ENCODE measurements at places on chromosomes 16 and 17.

DNA sequence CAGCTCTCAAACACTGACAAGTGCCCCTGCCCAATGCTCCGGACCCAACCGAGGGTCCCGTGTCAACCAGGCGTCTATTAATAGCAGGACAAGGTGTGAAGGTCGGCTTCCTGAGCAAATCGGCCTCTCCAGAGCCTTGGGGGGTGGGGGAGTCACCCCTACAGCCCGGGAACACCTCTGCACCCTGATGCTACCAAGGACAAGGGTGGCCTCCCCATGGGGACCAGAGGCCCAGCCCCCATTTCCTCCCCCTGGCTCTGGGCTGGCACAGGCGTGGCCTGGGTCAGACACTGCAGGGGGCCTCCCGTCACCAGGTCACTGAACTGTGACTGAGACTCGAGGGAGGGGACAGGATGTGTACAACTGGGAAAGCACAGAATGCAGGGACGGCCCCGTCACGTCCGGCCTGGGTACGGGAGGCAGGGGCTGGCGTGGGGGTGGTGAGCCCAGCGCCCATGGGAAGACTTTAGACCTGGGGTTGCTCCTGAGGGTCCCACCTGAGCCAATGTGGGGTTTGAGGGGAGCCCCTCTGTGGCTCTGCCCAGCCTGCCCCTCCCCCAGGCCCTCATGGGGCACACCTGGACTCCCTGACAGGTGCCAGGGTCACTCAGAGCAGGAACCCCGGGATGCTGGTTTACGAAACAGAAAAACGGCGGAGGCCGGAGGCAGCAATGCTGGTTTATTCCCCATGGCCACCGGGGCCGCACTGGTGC, 579 bp upstream of the CYBA start:
- no peak for DNase-seq

DNA sequence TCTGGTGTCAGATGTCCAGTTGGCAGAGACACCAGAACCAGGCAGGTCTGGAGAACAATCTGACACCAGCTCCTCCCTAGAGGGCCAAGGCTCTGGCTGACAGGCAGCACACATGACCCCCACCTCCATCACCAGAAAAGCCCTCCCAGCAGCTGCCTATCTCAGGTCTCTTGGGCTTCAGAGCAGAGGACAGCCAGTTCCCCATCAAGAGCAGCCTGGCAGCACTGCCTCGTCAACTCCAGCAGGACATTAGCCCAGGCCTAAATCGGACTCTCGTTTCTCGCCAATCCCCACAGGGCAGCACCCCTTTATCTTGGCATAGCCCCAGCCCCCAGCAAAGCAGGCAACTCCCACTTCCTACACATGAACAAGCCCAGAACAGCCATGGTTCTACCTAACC, 4.4 kb downstream of the JUP start:
- no peak for DNase-seq

GRCh38 chr17:43020030-43020621, 2.1 kb downstream of the VAT1 start:
- DNase-seq: peak; percentile 41

DNA sequence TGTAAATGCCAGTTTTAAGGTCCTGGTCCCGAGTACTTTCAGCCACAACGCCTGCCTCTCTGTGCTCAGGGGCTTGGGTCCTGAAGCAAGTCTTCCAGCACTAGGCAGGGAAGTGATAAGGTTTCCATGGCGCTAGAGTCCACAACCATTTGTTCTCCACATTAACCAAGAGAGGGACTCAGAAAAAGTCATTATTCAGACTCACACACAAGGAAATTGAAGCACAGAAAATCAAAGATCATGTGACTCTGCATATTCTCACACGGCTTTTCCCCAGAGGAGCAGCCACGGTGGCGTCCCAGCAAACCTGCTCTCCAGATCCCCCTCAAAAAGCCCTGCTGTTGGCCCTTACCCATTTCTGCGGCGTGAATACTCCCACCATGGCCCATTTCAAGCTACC, 9.7 kb downstream of the ENPP7 start:
- peak; percentile 40 for DNase-seq

DNA sequence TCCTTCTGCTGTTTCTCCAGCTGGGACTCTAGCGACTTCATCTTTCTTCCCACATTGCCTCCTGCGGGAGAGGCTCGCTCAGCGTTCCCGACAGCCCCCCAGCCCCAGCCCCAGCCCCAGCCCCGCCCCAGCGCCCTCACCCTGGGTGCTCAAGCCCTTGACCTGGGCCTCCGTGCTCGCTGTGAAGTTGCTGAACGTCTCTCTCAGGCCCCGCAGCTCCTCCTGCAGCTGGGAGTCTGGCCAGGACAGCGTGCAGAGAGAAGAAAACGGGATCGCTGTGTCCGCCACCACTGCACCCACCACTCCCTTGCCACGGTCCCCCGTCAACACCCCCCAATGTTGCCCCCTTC, 2.4 kb downstream of the ASGR1 start:
- no peak for DNase-seq

GRCh38 chr16:66045626-66046025, 320.9 kb upstream of the CDH5 start:
- DNase-seq: peak; percentile 31

GRCh38 chr16:64390102-64390501, 731.8 kb downstream of the CDH11 start:
- DNase-seq: no peak

- no peak for DNase-seq
These were observed 2.7 kb upstream of the SLC12A4 start for GRCh38 chr16:67971111-67971510.

DNA sequence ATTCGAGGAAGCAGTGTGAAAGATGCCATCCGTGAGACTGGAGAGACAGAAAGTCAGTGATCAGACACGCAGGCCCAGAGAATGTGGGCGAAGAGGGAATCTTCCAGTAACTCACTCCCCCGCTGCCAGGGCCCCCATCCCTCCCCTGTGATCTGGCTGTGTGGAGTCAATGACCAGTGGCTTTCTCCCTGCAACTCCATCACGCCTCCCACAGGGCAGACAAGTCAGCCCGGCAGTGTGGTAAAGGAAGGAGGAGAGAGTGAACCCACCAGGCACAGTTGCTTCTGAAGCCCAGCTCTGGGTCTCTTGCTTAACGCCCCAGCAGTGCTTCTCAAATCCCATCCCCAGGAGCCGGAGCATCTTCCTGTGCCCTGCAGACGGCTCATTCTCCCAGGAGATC, 142.1 kb downstream of the ZNF423 start:
- DNase-seq: no peak

GRCh38 chr17:7208754-7209460, 10.7 kb downstream of the DLG4 start:
- DNase-seq: no peak

GRCh38 chr16:27728691-27729090, 178.7 kb downstream of the KATNIP start:
- DNase-seq: no peak

DNA sequence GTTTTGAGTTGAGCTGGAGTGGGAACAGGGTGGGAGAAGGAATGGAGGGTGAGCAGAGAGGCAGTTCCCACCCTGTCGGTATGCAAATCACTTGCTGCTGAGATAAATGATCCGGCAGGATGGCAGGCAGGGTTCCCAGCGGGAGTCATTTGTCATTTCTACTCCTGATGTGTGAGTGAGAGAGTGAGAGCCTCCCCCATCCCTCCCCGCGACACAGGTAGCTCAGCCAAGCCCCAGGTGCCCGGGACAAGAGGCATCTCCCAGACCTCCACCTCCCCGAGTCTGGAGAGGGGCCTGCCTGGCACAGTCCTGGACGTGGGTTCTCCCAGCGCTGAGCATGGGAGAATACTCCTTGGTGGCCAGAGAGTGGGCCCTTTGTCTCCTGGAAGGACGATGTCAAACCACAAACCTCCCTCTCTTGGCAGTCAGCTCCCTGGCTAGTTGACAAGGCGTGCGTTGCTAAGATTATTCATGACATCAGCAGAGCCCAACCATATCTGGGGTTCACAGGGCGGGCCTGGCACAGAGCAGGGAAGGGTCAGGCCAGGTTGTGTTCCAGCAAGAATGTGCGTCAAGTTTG, 33.7 kb upstream of the TNRC6C start:
- DNase-seq: peak; percentile 54

DNA sequence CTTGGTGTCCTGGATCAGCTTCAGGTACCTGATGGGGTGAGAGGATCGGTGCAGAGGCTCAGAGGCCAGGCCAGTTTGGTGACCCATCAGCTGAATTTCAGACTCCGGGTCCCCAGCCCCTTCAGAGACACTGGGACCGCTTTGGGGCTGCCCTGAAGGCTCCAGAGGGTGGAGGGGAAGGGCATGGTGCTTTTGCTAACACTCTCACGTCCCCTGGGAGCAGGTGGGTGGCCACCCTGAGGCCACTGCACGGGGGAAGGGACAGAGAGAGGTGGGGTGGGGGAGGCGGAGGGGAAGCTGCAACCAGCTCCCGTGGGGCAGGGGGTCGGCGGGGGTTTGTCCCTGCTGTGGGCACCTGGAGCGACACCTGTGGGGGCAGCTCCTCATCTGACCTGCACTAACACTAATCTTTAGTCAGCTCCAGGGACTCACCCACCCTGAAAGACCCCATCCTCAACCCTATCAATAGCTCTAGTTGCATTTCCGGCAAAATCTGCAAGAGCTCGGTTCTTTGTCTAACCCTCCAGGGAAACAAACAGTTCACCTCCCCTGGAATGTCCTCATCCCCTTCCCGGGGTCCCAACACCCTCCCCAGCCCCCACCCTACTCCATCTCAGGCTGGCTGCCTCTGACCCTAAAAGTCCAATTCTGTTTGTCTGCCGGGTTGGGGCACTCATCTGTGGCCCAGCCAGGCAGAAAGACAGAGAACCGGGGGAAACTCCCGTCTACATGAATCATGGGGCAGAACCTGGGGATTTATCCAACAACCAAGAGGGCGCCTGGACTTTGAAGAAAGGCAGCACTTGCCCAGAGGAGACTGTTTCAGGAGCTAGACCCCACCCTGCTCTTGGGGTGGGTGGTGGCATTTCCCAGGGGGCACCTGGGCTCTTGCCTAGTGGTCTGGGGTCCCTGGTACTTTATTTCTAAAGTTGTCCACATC, 91.9 kb upstream of the CBX4 start:
- DNase-seq: peak; percentile 36

DNA sequence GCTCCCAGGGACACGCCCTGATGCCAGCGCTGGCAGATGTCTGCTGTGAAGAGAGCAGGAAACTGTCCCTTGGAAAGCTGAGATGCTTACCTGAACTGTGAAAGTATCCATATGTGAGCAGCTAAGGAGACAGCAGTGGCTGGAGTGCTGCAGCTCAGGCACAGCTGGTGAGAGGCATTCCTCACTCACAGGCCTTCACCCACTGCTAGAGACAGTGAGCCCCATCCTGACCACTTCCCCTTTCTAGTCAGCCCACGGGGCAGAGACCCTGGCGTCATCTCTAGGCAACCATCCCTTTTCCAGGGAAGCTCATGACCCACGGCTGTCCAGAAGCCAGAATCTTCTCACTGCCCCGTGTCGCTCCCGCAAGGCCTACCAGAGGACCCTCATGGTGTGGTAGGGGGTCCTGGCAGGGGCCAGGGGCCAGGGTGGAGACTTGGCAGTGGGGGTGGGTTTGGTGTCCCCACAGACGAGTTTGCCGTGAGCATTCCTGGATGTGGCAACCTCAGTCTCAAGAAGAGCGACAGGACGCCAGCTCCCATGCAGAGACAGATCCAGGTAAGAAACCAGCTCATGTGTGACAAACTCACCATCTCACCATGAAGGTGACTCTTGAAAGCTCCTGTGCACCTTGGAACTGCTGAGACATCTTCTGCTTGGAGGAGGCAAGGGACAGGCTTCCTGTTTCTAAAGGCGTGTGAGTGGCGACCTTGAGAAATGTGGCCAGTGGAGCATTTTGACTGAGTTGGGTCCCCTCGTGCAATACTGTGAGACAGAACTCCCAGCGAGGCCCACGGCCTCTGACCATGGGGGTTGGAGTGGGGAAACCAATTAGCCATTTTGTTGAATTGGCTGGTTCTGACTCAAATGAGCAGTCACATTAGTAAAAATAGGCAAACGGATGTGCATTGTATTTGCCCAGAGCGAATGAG, at the start of gene SCIMP:
Gene SCIMP (minus strand): TSS at position 216 of the 932 bp plus-strand sequence. CDS start 105 bp downstream, at position 111.
- DNase-seq: no peak

DNA sequence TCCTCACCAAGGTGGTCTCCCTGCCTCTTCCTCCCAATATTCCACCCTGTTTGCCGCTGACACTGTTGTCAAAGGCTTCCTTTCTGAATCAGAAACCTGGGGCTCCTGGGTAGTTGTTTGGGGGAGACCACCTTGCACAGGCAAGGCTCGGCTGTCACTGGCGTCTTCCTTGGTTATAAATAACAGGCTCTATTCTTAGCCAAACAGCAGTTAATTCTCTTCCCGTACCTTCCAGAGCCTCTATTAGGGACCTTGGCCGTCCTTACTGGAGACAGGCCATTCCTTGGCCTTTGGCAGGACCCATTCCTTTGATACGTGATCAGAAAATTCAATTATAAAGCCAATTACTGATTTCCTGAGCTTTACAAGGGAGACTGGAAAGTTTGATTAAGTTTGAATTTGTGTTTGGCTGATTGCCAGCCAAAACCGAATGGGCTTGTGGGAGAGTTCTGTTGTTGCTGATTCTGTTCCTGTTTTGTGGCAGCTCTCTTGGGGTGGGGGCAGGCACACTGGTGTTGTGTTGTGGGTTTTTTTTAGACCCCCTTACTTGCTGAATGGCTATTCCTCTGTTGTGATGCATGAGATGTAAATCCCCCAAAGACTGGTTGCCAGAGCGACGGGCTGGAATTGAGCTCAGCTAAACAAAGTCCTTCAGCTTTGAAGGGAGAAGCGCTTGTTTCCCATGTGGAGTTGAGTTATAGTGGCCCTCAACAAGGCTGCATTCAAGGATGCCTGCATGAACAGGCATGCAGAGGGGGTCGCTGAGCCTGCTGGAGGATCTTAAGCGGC, 104.6 kb downstream of the GNAO1 start:
- DNase-seq: no peak

- peak; percentile 38 for DNase-seq
These were observed 52.9 kb upstream of the MAF start for GRCh38 chr16:79653373-79653891.

DNA sequence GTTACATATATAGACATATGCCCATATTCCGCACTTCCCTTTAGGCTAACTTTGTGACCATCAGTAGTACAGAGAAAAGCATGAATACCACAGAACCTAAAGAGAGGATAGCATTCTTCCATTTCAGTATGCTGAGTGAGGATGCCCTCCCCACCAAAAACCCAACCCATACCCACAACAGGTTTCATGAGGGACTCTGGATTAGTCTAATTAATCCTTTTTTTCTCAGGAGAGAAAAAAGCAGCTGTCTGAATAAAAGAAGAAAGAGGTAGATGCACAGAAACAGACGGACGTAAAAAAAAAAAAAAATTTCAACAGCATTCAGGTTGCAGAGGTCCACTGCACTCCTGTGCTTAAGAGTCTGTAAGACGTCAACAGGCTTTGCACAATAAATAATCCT, 6.7 kb downstream of the MMD start:
- DNase-seq: no peak

All from amniotic epithelial cell (primary cell).